Cerebellar nuclear complex (tissue), 1 donor: ENCODE measurements at places on chromosomes 16 and 17.

GRCh38 chr17:57553991-57554825 lies 190.9 kb downstream of the CCDC182 start:
- DNase-seq = no peak

DNA sequence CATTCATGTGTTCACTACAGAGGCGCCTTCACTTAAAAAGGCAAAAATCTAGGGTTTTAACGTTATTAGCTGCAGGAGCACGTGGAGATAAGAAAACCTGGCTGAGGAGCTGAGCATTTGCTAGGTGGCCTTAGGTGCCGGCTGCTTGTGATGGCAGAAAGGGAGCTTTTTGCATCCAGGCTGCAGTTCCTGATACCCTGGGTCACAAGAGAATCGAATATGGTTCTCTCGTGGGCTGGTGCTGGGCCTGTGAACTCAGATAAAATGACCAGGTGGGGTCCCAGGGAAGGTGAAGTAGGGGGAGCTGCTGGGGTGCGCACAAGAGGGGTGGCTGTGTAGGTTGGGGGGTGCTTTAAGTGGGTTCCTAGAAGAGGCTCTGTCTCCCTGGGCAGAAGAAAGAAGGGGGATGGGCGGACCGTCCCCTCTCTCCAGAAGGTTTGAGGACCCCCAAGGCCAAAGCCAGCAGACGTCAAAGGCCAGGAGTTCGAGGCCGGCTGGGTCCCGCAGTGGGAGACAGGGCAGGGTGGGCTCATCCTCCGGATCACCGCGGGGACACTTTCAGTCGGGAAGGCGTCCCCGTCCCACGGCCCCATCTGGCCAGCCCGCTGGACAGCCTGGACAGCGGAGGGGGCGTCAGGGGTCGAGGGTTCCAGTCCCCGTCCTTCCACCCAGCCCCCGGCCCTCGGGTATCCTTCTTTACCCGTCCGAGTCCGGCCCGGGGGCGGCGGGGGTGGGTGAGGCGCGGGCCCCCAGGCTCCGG lies 740 bp upstream of the CMIP start:
- DNase-seq = no peak

DNA sequence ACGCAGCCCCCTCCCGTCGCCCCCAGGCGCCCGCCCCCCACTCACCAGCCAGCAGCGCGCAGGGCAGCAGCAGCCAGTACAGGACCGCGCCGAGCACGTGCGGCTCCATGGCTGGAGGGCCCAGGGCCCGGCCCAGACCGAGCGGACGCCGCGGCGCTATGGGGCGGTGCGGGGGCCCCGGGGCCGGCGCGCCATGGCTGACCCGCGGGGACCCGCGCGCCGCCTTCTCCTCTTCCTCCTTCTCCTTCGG lies 239 bp downstream of the PIEZO1 start:
- no peak for DNase-seq

GRCh38 chr16:21646091-21646490 lies 6.3 kb downstream of the IGSF6 start:
- DNase-seq = no peak

DNA sequence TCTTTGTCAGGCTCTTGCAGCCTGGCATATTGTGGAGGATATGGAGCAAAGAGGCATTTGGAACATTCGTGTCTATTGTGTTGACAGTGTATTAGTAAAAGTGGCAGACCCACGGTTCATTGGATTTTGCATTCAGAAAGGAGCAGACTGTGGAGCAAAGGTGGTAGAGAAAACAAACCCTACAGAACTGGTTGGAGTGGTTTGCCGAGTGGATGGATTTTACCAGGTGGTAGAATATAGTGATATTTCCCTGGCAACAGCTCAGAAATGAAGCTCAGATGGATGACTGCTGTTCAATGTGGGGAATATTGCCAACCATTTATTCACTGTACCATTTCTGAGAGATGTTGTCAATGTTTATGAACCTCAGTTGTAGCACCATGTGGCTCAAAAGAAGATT lies 44.5 kb downstream of the EFCAB13 start:
- no peak for DNase-seq

GRCh38 chr17:77437747-77438146 lies 297.0 kb downstream of the SEC14L1 start:
- DNase-seq = no peak

DNA sequence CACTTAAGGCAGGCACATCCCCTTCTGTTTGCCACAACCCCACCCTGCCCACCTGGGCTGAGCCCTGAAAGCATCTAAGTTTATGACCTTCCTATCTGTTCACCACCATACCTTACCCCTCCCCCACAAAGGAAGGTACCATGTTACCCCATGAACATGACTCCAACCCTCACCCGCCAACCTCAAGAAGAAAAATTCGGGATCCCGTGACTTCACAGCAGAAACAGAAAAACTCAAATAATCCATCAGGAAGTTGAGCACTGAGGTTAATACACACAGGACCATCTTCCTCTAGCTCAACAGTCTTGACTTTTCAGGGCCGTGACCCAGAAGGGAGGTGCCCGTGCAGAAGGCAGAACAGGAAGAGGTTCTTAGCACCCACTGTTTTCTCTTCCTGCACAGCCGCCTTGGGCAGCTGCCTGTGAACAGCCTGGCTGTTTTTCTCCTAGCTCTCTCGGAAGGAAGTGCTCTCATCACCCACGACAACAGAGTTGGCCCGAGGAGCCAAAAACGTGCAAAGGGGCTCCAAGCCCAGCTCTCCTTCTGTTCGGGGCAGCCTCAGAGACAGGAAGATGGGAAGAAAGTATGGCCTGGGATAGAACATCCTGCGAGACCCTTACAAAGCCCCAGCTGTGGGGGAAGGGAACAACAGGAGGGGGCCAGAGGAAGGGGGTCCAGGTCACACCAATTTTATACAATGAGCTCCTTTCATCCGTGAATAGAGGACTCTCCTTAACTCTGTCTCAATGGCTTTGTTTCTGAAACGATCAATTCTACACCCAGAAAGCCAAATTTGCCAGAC lies 101.1 kb downstream of the XYLT1 start:
- no peak for DNase-seq

GRCh38 chr16:52476111-52476510 lies 70.8 kb downstream of the TOX3 start:
- no peak for DNase-seq

GRCh38 chr16:17018585-17018939 lies 452.2 kb downstream of the XYLT1 start:
- DNase-seq = no peak

DNA sequence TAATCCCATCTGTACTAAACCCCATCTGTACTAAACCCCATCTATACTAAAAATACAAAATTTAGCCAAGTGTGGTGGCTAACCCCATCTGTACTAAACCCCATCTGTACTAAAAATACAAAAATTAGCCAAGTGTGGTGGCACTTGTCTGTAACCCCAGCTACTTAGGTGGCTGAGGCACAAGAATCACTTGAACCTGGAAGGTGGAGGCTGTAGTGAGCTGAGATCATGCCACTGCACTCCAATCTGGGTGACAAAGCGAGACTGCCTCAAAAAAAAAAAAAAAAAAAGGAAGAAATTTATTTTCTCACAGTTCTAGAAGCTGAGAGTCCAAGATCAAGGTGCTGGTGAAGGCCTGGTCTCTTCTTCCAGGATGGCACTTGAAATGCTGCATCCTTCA lies 12.1 kb downstream of the ZFP1 start:
- DNase-seq = no peak

GRCh38 chr16:53960954-53961616 lies 257.1 kb downstream of the FTO start:
- DNase-seq = no peak

- no peak for DNase-seq
These were observed 409.6 kb downstream of the GRIN2A start for GRCh38 chr16:9772526-9773225.

DNA sequence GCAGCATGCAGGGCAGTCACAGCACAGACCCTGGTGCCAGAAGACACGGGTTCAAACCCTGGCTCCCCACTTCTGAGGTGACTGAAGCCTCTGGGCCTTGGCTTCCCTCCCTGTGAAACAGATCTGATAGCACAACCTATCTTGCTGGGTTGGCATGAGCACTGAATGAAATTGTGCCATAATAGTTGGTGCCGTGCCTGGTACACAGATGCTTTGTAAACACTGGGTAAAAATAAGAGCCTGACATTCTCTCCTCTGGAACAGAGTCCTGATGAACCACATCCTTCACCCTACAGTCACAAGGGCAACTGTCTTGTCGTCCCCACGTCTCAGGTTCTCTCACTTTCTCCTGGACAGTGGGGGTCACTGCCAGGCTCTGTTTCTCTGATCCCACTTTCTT lies 35.7 kb downstream of the NOS2 start:
- no peak for DNase-seq
